ENCODE measurements at places on chromosomes 3 and 15. TPM values are rescaled to one million over a fixed set of nuclear protein-coding genes. Genes with fewer than 3 reads are reported as not detected.

Gene RBPMS2
- total RNA-seq = 0.33 TPM

- no peaks in the 10 kb centered on the region for H3K36me3 ChIP-seq
- no peak overlapping the region for H3K27ac ChIP-seq
- H3K4me3 ChIP-seq = no peak overlapping the region
Observed at GRCh38 chr3:65568497-65568896, 470.2 kb downstream of the MAGI1 start.

DNA sequence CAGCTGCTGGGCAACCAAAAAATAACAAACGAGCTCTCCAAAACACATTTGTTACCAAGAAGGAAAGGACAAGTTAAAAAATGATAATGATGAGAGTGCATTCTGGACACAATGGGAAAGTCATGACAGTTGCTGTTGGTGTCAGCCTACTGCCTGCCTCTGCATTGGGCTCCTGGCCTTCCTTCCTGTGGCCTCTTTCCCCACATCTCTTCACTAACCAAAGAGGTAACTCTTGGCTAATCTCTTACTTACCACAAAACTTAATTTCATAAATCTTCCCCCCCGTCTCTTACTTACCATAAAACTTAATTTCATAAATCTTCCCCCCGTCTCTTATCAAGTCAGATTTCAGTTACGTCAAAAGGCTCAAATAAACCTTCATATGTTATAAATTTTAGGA, 58.6 kb downstream of the AGTR1 start:
- H3K4me3 ChIP-seq = no peak overlapping the region
- H3K36me3 ChIP-seq = no peaks in the 10 kb centered on the region
- DNase-seq = no peak
- H3K27me3 ChIP-seq = no peaks in the 10 kb centered on the region
- H3K4me1 ChIP-seq = peaks cover 11% of the 10 kb centered on the region

Gene CCDC39
- 0.66 TPM for total RNA-seq

GRCh38 chr15:72796515-72797337, 13.2 kb upstream of the ADPGK start:
- no peak overlapping the region for H3K27ac ChIP-seq
- H3K4me3 ChIP-seq = no peak overlapping the region
- peaks cover 11% of the 10 kb centered on the region for H3K4me1 ChIP-seq
- no peaks in the 10 kb centered on the region for H3K27me3 ChIP-seq
- no peaks in the 10 kb centered on the region for H3K36me3 ChIP-seq

Gene GOLGA8K
- 0.78 TPM for total RNA-seq

Gene MUC20
- total RNA-seq = 21.8 TPM

Gene ALDH1L1
- total RNA-seq = 54.7 TPM

Gene TPRG1
- total RNA-seq = 2.1 TPM

- H3K4me3 ChIP-seq = no peak overlapping the region
- H3K4me1 ChIP-seq = peaks cover 39% of the 10 kb centered on the region
- DNase-seq = peak; percentile 66
- H3K27me3 ChIP-seq = no peaks in the 10 kb centered on the region
Observed at GRCh38 chr3:149547954-149548668, 73.6 kb downstream of the TM4SF4 start.

- H3K27ac ChIP-seq = no peak overlapping the region
- H3K27me3 ChIP-seq = no peaks in the 10 kb centered on the region
- H3K4me3 ChIP-seq = no peak overlapping the region
- H3K36me3 ChIP-seq = no peaks in the 10 kb centered on the region
- DNase-seq = no peak
Observed at GRCh38 chr3:35523838-35524237, 115.5 kb upstream of the ARPP21 start.

- H3K4me1 ChIP-seq = no peaks in the 10 kb centered on the region
- H3K27ac ChIP-seq = no peak overlapping the region
- H3K4me3 ChIP-seq = no peak overlapping the region
Observed at GRCh38 chr3:170572665-170573253, 13.1 kb downstream of the SLC7A14 start.

Gene C3orf22
- not detected for total RNA-seq

GRCh38 chr15:78133801-78134200, 2.6 kb upstream of the CIB2 start:
- no peak overlapping the region for H3K4me3 ChIP-seq
- H3K36me3 ChIP-seq = no peaks in the 10 kb centered on the region
- no peak overlapping the region for H3K27ac ChIP-seq

DNA sequence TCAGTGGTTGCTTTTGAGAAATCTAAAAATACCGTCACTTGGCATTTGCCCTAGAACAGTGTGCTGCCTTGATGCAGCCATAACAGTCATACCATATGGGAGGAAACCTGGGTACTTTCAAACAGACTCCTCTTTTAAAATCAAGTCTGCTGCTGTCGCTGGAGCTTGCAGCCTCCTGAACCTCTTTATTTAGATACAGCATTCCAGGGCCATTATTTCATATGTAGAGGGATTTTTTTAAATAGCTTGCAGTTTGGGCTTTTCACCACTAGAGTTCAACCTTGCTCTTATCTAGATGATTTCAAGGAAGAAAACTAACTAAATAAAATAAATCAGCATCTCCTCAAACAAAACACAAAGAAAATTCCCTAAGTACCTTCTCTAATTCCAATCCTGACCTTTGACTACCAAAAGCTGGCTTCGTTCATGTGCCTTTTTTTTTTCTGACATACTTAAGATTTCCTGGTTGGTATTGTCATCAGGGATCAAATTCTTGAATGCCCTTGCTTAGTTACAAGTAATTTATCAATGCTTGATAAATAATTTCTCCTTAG, 111.6 kb downstream of the KBTBD8 start:
- no peaks in the 10 kb centered on the region for H3K4me1 ChIP-seq
- no peaks in the 10 kb centered on the region for H3K36me3 ChIP-seq
- DNase-seq = no peak
- no peak overlapping the region for H3K4me3 ChIP-seq

- H3K4me1 ChIP-seq = peaks cover 6% of the 10 kb centered on the region
- H3K4me3 ChIP-seq = no peak overlapping the region
- no peaks in the 10 kb centered on the region for H3K36me3 ChIP-seq
- no peaks in the 10 kb centered on the region for H3K27me3 ChIP-seq
- no peak overlapping the region for H3K27ac ChIP-seq
Observed at GRCh38 chr3:114494498-114494897, 200.7 kb downstream of the TIGIT start.

DNA sequence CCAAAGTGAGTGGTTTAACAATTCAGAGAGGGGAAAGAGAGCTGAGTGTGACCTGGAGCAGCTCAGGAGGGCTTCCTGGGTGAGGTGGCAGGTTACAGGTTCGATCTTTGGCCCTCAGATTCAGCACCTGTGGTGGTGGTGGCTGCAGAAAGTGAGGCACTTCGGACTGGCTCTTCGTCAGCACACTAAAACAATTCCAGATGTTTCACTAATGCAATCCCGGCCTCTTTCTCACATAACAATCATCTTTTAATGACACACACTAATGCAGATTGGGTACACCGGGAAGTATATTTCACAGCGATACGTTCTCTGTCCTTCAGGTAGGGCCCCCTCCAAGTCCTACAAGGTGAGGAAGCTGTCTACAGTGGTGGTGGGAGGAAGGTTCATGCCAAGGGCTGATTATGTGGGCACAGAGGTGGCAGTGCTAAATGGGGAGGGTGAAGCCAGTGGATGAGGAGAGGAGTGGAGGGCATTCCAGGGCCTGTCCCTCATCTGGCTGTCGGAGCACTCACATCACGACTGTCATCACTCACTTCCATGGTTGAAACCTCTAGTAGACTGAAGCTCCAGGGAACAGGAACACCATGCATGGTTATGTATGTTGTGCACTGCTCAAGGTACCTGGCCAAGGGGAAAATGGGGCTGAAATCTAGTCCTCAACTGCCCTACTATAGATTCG, 171.1 kb downstream of the RAB11A start:
- H3K4me1 ChIP-seq = peaks cover 35% of the 10 kb centered on the region
- no peaks in the 10 kb centered on the region for H3K36me3 ChIP-seq
- DNase-seq = no peak
- H3K27me3 ChIP-seq = no peaks in the 10 kb centered on the region
- H3K27ac ChIP-seq = no peak overlapping the region

- no peak overlapping the region for H3K4me3 ChIP-seq
- H3K27me3 ChIP-seq = no peaks in the 10 kb centered on the region
Observed at GRCh38 chr3:98596541-98597500, 3.4 kb upstream of the CPOX start.

DNA sequence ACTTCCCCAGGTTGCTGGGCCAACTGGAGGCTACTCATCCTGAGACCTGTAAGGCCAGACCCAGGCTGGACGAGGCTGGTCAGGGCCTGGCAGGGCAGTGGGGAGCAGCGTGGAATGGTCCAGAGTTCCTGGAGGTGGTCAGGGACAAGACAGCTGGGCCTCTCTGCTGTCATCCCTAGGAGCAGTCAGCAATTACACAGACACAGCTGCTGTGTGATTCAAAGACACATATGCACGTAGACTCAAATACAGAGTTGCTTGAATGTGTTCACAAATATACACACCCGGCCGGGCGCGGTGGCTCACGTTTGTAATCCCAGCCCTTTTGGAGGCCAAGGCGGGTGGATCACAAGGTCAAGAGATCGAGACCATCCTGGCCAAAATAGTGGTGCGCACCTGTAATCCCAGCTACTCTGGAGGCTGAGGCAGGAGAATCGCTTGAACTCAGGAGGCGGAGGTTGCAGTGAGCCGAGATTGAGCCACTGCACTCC, 1.5 kb upstream of the CD276 start:
- no peak overlapping the region for H3K27ac ChIP-seq
- no peak for DNase-seq
- H3K4me3 ChIP-seq = no peak overlapping the region
- H3K27me3 ChIP-seq = no peaks in the 10 kb centered on the region

- no peak overlapping the region for H3K4me3 ChIP-seq
- no peak overlapping the region for H3K27ac ChIP-seq
- H3K27me3 ChIP-seq = no peaks in the 10 kb centered on the region
- H3K36me3 ChIP-seq = no peaks in the 10 kb centered on the region
- no peak for DNase-seq
- peaks cover 10% of the 10 kb centered on the region for H3K4me1 ChIP-seq
Observed at GRCh38 chr3:28598165-28598564, 249.5 kb upstream of the AZI2 start.

GRCh38 chr3:159458010-159458409, 530.6 kb upstream of the IL12A start:
- H3K4me3 ChIP-seq = no peak overlapping the region
- no peaks in the 10 kb centered on the region for H3K36me3 ChIP-seq
- H3K27ac ChIP-seq = no peak overlapping the region
- no peak for DNase-seq

Gene INO80
- 14.0 TPM for total RNA-seq

Gene XYLB
- total RNA-seq = 49.8 TPM

- H3K27ac ChIP-seq = no peak overlapping the region
- peaks cover 15% of the 10 kb centered on the region for H3K4me1 ChIP-seq
- no peaks in the 10 kb centered on the region for H3K36me3 ChIP-seq
- no peak for DNase-seq
- no peak overlapping the region for H3K4me3 ChIP-seq
Observed at GRCh38 chr3:124517306-124517705, 212.9 kb upstream of the UMPS start.

GRCh38 chr3:145817870-145818483, 343.0 kb downstream of the PLOD2 start:
- DNase-seq = peak; percentile 11
- H3K27me3 ChIP-seq = no peaks in the 10 kb centered on the region
- no peak overlapping the region for H3K27ac ChIP-seq
- no peaks in the 10 kb centered on the region for H3K36me3 ChIP-seq

- H3K27me3 ChIP-seq = no peaks in the 10 kb centered on the region
- no peak overlapping the region for H3K4me3 ChIP-seq
- no peak for DNase-seq
Observed at GRCh38 chr3:29677421-29677820, 396.6 kb downstream of the RBMS3 start.

- no peaks in the 10 kb centered on the region for H3K27me3 ChIP-seq
- H3K4me3 ChIP-seq = no peak overlapping the region
- DNase-seq = no peak
- H3K4me1 ChIP-seq = no peaks in the 10 kb centered on the region
Observed at GRCh38 chr3:26505399-26505798, 117.2 kb upstream of the LRRC3B start.

DNA sequence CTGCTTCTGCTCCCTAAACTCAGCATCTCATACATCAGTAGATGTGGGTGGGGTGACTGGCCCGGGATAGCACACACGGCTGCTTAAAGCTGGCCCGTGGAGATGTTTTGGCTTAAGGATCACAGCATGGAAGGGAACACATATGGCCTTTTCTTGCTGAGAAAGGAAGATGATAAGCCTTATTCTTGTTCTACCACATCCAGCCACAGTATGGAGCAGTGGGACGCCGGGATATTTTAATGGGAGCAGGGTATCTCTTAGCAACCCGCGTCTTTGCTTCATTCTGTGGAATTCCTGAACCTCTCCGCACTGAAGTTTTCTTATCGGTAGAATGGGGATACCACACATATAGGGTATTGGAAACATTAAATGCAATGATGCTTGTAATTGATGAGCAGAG, 94.1 kb upstream of the PROK2 start:
- H3K27ac ChIP-seq = no peak overlapping the region
- no peak overlapping the region for H3K4me3 ChIP-seq
- no peak for DNase-seq
- no peaks in the 10 kb centered on the region for H3K4me1 ChIP-seq

DNA sequence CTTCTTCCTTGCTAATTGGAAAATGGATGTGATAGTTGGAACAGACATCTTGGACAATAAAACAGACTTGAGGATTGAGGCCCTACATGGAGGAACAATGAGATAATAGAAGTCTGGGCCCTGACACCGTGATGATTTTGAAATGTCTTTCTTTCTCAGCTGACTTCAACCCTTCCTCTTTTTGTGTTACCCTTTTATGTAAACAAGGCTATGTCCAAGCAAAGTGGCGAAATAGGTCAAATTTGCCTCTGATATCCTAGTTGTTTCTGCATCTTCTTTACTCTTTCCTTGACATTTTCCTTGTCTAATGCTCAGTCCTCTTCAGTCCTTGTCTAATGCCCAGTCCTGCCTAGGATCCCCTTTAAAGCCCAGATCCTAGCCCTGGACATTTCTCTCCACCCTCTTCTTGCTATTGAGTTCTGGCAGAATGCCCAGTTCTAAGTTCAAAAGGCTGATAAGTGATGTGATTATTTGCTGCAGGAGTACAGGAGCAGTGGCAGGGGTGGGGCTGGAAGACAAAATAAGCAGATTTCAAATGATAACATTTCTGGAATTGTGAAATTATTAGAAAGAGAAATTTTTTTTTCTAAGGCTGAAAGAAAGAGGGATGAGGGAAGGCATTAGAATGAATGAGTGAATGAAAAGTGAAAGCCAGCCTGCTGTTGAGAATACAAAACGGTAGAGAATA, 6.5 kb upstream of the VPS8 start:
- peaks cover 6% of the 10 kb centered on the region for H3K4me1 ChIP-seq
- H3K36me3 ChIP-seq = no peaks in the 10 kb centered on the region
- no peak overlapping the region for H3K4me3 ChIP-seq
- H3K27ac ChIP-seq = no peak overlapping the region

DNA sequence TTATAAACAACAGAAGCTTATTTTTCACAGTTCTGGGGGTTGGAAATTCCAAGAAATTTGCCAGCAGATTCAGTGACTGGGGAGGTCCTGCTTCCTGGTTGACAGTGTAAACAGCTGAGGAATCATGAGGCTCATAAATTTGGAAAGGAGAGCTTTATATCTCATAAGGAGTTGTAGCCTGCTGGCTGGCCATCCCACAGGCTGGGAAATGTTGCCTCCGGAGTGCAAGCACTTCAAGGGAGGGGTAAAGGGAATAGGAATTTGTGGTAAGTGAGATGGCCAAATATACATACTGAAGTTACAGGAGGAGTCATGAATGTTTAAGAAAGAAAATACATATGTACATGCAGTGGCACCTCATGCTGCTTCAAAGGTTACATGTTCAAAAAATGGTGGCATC, 217.2 kb upstream of the CBLB start:
- H3K4me3 ChIP-seq = no peak overlapping the region
- no peaks in the 10 kb centered on the region for H3K27me3 ChIP-seq
- DNase-seq = no peak
- no peaks in the 10 kb centered on the region for H3K36me3 ChIP-seq
- H3K27ac ChIP-seq = no peak overlapping the region

Data from body of pancreas (tissue), 4 donors.